ENCODE measurements at places on chromosomes 12 and 14.

DNA sequence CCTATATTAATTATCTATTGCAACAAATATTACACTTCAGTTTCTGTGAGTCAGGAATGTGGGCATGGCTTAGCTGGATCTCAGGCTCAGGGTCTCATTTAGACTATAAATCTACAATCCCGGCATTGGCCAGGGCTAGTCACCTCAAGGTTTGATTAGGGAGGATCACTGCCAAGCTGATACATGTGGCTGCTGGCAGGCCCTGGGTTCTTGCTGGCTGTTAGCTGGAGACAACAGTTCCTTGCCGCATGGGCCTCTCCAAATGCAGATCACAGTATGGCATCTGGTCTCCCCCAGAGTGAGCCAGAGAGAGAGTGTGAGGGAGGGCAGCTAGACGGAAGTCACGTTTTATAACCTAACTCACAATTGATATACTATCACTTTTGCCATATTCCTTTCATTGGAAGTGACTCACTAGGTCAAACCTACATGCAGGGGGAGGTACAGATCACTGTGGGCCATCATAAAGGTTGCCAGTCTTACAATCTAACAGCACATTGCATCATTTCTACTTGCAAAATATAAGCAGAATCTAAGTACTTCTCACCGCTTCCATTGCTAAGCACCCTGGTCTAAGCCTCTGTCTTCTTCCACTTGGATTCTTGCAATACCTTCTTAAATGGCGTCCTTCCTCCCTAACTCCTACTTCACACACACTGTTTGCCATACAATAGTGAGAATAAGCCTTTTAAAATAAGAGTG lies 174.0 kb upstream of the ARHGAP5 start:
- no peak for DNase-seq

DNA sequence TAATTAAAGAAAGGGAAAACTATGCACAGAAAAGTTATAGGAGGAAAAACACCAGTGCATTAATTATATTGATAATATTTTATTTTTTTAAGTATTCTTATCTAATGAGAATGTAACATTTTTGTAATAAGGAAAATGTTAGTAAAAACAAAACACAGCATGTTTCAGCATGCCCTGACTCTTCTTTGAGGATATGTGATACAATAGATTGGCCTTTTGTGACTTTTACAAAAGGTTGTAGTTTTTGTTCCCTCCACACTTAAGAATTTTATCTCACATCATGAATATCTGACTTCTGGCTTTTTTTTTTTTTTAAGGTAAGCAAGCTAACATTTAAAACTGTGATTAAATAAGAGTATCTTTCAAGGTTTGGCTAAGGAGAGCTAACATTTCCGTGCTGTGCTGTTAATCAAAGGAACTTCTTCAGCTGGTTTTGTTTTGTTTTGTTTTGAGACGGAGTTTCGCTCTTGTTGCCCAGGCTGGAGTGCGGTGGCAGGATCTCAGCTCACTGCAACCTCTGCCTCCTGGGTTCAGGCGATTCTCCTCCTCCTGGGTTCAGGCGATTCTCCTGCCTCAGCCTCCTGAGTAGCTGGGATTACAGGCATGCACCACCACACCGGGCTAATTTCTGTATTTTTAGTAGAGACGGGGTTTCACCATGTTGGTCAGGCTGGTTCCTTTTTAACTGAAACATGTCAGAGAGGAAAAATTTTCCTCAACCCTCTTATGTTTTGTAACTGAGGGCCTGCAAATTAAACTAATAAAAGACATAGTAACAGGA lies 30.8 kb upstream of the RESF1 start:
- DNase-seq: no peak

DNA sequence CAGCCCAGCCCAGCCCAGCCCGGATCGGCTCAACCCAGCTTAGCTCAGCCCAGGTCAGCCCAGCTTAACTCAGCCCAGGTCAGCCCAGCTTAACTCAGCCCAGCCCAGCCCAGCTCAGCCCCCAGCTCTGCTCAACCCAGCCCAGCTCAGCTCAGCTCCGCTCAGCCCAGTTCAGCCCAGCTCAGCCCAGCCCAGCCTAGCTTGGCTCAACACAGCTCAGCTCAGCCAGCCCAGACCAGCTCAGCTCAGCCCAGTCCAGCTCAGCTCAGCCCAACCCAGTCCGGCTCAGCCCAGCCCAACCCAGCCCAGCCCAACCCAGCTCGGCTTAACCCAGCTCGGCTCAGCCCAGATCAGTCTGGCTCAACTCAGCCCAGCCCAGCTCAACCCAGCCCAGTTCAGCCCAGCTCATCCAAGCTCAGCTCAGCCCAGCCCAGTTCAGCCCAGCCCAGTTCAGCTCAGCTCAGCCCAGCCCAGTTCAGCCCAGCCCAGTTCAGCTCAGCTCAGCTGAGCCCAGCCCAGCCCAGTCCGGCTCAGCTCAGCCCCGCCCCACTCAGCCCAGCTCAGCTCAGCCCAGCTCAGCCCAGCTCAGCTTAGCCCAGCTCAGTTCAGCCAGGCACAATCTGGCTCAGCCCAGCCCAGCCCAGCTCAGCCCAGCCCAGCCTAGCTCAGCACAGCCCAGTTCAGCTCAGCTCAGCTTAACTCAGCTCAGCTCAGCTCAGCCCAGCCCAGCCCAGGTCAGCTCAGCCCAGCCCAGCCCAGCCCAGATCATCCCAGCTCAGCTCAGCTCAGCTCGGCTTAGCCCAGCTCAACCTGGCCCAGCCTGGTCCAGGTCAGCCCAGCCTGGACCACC lies 331.7 kb downstream of the TMEM121 start:
- no peak for DNase-seq

DNA sequence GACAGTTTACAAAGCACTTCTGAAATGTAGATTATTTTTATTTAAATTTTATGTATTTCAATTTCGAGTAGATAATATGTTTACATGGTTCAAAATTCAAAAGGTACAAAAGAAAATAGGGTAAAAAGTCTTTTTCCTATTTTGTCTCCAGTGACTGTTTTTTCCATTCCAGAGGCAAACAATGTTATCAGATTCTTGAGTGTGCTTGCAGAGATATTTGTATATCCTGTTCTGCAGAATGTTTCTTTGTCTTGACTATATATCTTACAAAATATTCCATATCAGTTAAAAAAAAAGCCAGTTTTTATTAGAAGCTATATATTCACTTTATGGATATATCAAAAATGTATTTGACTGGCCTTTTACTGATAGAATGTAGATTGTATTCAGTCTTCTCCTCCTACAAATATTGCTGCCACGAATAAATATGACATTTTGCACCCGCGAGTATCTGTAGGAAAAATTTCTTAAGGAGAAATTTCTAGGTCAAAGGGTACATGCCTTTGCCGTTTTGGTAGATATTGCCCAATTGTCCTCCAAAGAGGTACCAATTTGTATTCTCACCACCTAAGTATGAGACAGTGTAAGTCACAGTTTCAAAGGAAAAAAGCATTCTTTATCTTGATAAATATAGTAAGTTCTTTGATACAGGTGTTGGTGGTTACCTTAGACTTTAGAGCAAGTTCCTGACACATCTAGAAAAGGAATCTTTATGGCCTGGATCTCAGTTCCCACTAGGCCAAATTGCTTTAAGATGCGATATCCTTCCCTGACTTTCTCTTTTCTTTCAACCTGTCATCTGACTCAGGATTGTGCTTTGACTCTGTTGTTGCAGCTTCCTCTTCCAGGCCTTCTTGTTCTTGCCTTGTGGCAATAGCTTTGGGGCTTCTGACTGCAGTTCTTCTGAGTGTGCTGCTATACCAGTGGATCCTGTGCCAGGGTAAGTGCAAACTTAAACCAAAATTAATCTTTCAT lies 2.3 kb downstream of the KLRG1 start:
- DNase-seq: no peak

GRCh38 chr12:114681116-114681871 lies 2.7 kb downstream of the TBX3 start:
- no peak for DNase-seq

DNA sequence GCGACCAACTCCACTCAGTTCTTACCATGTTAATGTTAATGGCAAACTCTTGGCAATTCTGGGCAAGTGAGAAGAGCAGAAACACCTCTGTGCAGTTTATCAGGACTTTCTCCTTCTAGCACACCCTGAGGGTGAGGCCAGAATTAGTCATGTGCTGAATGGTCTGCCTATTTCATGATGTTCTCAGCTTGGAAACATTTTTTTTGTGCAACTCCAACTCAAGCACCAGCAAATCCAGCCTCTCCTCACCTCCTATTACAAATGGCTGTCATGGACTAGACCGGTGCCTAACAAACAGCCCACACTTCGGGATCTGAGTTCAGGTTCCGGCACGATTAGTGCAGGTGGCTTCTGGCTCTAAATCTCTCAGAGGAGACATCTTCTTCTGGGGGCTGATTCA lies 246.0 kb downstream of the ZFP36L1 start:
- DNase-seq: no peak

- DNase-seq: peak; percentile 17
Observed at GRCh38 chr12:130965214-130965613, 11.5 kb downstream of the ADGRD1 start.

GRCh38 chr12:42691991-42692557 lies 102.5 kb upstream of the PRICKLE1 start:
- DNase-seq: no peak

DNA sequence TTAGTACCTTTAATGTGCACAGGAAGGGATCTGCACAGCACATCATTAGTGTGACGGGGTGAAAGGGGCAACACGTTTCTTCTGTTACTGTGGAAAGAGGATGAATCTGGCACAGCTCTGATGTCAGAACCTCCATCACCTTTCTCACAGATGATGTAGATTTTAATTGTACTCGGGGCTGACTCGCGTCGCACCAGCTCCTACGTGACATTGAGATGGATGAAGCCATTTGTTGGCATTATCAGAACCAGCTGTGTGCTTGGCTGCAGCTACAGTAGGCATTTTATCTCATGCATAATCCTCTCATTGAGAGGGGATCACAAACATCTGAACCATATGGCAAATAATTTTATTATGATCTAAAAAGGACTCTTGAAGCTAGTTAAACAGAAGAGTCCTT lies 173.6 kb downstream of the PDZRN4 start:
- no peak for DNase-seq

DNA sequence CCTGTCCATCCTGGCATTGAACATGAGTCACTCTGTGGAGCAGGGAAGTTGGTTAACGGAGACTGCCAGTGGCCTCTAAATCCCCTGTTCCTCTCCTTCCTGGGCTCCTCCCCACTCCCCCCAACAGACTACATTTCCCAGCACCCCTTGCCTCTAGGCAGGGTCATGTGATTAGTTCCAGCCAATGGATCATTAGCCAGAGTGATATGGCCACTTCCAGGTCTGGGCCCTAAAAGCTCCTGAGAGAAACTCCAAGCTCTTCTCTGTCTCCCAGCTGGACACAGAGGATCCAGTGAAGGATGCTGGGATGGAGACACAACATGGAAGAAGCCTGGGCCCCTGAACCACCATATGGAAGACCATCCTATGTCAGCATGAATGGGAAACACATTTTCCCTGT lies 54.4 kb upstream of the RFLNA start:
- peak; percentile 39 for DNase-seq

DNA sequence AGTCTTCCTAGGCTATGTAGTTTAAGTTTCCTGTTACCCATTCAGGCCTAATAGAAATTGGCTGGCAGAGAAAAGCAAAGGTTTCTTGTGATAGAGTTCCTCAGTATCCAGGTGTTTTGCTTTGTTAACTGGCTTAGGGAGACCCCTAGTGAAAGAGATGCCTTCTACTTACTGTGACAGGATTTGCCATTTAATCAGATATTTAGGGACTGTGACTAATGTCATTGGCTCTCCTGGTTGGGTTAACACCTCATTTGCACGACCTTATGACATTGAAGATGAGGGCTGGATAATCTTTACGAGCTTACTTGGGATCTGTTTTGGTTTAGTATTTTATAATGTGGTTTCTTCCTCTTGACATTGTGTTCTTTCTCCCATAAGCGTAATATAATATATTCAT lies 5.8 kb downstream of the MON2 start:
- no peak for DNase-seq

DNA sequence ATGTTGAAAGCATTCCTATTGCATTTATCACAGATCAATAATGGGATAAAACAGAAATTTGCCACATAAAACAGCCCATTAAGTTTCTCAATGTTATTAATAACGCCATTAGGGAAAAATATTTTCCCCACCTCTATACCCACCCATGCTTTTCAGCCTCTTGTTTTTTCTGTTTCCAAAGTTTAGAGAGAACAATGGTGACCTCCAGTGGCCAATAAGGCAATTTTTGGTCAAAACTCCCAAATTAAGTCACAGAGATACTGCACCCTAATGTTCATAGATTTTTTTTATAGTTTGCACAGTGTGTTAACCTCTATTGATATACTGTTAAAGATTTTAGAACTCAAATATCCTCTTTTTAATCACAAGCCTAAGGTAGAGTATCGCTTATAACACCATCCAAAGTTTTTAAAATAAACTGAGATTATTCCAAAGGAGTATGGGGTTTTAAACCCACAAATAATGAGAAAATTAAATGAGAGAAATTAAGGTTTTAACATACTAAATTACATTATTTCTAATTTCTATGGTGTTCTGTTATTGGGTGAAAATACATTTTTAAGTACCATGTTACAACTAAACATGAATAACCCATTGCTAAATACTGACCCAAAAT lies 184.7 kb upstream of the DCN start:
- DNase-seq: peak; percentile 39

Measured in A673 (cell line).